Fibroblast of gingiva (primary cell): ENCODE measurements at places on chromosomes 2 and 18.

DNA sequence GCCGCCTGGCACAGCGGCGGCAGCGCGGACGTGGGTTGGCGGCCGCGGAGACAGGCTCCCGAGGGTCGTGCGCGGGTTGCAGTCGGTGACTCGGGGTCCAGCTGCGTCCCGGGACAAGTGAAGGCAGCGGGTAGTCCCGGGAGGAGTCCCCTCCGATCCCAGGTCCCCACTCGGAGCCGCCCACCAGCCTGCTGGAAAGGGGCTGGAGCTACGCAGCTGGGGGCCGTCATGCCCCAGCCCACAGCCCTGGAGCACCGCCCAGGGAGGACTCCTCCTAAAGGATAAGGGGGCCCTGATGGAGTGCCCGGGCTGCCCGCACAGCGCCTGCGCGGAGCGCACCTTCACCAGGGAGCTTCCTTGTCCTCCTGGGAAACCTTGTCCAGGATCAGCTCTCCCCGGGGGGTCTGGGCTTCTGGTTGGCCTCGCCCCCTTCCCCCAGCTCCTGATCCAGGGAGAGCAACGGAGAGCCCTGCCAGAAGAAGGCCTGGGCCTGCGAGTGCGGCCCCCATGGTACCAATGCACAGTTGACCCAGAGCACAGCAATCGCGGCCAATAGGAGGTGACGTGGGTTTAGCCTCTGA is 25.9 kb upstream of the ALPP start:
- no peak for DNase-seq

DNA sequence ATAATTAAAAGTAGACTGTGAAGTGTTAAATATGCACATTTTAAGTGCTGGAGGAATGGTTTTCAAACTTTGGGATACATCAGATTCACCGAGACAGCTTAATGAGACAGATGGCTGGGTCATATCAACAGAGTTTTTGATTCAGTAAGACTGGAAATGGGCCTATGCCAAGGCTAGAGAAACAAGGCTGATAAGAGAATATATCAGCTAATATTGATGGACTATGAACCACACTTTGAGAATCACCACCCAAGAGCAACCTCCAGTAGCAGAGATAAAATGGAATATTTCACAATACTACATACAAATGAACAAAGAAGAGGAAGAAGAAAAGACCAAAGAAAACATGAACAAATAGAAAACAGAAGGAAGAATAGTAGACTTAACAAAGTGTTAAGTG is 450.2 kb upstream of the KLHL29 start:
- no peak for DNase-seq

- no peak for DNase-seq
Measured at GRCh38 chr18:77042583-77042982, 90.0 kb downstream of the MBP start.

DNA sequence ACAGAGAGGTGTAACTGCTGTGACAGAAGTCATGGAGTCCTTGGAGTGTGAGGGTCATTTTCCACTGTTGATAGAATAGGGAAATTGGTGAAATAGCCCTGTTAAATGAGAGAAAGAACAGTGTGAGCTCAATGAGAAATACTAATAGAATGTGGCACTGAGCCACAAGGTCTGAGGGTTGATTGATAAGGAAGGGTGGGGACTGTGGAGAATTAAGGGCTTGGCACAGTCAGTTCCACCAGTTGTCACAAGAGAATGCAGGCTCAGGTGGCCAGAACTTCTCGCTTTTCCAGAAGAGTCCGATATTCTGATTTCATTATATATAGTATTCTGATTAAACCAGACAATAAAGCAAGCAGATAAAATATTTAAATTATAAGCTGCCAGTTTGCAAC is 9.1 kb upstream of the IL1RN start:
- no peak for DNase-seq

GRCh38 chr18:67932271-67932670 is 415.8 kb upstream of the DSEL start:
- no peak for DNase-seq

DNA sequence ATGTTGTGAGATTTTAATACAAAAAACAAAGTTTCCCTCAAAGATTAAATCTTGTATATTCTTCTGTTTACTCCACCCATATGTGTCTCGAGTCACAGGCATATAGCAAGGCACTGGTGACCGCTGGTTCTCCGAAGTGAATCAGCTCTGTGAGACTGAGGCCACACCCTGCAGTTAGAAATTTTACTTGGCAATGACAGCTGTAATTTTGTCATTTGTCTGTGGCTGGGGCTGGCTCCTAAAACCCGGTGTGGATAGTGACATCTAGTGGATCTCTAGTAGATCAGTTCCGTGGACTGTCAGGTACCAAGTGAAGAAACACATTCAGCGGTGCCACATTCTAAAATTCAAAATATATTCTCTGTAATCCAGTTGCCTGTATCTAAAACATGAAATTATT is 278.0 kb downstream of the NEDD4L start:
- peak; percentile 82 for DNase-seq

DNA sequence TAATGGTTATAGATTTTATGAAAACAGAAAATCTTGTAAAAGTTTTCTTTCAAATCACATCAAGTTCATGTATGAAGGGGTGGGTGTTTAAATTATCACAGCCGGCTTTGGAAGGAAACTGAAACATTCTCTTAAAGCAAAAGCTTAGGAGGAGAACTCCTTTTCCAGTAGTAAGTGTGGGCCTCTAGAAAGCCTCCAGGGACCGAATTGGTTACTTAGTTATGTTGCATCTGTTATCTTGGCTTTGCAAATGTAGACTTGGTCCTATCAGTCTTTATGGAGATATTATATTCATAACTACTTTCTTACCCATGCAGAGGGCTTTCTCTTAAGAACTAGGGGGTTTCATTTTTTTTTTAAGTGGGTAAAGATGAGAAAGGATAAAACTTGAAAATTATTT is 7.4 kb downstream of the NAB1 start:
- DNase-seq, result no peak

DNA sequence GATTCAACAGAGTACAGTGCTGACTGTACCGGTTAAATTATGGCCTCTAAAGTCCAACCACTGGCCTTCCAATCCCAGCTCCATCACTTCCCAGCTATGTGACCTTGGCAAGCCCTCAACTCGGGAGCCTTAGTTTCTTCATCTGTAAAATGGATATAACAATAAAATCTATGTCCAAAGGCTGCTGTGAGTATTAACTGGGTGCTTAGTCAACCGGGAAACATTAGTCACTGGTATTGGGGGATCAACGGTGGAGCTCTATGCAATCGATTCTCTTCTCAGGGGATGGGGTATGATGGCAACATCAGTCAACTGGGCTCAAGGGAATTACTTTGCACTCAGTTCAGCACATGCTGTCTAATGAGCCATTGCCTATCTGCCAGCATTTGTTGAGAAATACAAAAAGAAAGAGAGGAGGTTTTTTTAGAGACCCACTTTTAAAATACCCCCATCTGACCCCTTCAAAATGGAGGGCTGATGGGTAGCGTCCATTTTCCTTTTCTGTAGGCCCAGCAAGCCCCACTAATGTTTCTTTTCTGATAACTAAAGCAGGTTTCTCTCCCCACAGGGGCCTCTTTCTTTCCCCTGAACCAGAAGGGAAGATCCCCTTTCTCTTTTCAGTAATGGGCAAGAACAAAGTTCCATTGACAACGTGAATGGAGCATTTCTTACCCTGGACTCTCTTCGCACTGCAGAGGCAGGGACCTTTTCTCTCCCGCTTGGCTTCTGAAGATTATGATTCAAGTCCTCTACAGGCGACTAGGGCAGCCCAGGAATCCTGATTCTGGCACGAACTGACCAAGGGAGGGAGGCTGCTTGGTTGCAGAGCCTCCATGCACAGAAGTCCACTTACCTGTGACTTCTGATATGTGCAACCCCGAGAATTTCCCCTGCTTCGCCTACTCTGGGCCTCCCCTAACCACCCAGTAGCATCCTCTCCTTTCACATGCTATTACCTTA is 8.7 kb upstream of the AGFG1 start:
- DNase-seq, result no peak

DNA sequence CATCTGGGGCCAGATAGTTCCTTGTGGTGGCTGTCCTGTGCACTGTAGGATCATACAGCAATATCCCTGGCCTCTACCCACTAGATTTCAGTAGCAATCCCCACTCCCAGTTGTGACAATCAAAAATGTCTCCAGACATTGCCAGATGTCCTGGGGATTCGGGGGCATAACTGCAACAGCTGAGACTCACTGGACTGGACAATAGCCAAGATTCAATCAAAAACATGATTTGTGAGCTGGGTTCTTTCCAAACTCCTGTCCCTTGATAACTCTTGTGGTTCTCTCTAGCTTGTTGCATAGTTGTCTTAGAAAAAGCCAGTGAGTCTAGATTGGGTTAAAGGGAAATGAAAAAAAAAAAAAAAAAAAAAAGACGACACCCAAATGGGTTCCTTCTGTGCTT is 293.4 kb downstream of the CELF4 start:
- DNase-seq, result no peak

GRCh38 chr2:176944998-176945397 is 267.6 kb upstream of the HNRNPA3 start:
- no peak for DNase-seq

DNA sequence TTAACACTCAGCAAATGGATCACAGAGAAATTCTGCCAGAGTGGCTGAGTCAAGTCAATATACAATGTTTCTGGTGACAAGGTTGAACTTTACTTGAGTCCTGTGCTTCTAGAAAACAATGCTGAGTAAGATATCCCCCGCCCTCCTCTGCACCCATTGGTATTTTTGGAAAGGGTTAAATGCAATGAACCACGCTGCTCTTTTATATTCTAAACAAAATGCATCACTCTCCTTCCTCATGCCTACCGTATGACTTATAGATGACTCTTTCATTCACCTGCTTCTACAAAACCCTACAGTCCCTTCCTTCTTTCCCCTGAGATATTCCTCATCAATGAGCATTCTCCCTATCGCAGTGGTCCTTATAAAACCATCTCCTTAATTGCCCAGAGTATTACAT is 168.8 kb downstream of the TXNL1 start:
- DNase-seq, result no peak

DNA sequence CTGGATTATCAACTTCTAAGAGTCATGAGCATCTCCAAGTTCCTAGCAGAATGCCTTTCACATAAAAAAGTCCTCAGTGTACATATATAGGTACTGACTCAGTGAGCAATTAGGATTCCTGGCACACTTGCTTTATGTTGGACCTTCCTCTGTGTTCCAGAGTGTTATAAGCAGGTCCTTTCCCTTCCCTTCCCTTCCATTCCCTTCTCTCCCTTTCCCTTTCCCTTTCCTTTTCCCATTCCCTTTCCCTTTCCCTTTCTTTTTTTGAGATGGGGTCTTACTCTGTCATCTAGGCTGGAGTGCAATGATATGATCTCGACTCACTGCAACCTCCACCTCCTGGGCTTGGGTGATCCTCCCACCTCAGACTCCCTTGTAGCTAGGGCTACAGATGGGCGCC is 48.7 kb downstream of the SCN3A start:
- no peak for DNase-seq

- DNase-seq, result no peak
Measured at GRCh38 chr18:27577265-27577664, 392.2 kb upstream of the CHST9 start.

DNA sequence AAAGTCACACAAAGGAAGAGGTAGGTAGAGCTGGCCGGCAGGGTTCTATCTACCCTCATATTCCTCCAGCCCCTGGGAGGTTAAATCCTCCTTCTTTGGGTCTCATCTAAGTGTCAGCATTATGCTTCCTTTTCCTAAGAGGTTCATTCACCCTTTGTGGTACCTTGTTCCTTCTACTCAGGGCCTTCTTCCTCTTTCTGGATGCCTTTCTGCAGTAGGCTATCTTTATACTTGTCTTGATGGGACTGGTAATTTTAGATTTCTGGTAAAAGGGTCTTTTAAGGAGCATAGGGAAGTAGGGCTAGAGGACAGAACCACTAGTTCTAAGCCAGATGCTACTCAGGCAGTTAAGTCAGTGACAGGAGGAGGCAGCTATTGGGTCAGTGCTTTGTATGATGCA is 13.7 kb upstream of the TNP1 start:
- DNase-seq, result no peak

DNA sequence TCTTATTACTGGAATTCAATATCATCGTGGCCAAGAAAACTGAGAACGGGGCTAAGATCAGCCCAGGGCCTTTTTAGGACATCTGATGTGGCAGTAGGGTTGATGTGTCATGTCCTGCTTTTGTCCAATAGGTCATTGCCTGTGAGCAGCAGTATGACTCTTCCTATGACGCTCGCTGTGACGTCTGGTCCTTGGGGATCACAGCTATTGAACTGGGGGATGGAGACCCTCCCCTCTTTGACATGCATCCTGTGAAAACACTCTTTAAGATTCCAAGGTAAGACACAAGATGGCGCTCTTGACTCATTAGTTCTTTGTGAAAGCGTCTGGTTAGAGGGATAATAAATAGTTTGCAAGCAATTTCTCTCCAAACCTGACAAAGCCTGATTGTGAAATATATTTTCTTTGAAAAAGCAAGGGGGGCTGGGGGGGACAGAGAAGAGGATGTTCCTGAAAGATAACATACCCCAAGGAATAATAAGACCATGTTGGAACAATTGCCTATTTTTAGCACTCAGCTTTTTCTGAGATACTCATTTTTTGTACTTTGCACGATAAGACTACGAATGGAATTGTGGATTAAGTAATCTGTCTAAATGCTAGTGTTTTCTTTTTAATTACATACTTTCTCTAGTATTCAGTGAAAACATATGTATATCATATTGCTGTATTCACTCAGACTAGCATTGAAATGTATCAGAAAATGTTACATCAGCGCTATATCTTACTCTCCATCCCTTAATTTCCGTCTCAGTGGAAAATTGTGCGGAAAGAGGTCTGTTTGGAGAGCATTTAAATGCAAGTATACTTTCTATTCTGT is 58.1 kb downstream of the MYO3B start:
- DNase-seq, result peak; percentile 27

DNA sequence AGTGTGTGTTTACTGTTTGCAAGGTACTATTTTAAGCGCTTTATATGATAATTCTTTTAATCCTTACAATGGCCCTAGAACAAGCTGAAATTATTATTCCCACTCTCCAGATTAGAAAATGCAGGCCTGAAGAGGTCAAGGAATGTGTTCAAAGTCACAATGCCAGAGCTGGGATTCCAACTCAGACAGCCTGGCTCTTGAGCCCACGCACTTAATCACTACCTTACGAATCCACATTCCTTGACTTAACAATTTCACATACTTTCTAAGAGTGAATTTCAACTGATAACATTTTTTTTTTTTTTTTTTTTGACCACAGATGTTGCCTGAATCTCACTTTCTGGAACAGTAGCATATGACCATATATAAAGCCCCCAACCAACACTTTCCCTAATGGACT is 400.3 kb downstream of the NCKAP5 start:
- DNase-seq, result no peak
